ENCODE measurements at places on chromosomes 5 and 9.

- DNase-seq: no peak
Observed at GRCh38 chr9:83655433-83655832, 32.5 kb downstream of the IDNK start.

- peak; percentile 66 for DNase-seq
Observed at GRCh38 chr9:137237759-137238726, 3.0 kb upstream of the TUBB4B start.

GRCh38 chr5:115544043-115544435 is 536 bp downstream of the FEM1C start:
- no peak for DNase-seq

DNA sequence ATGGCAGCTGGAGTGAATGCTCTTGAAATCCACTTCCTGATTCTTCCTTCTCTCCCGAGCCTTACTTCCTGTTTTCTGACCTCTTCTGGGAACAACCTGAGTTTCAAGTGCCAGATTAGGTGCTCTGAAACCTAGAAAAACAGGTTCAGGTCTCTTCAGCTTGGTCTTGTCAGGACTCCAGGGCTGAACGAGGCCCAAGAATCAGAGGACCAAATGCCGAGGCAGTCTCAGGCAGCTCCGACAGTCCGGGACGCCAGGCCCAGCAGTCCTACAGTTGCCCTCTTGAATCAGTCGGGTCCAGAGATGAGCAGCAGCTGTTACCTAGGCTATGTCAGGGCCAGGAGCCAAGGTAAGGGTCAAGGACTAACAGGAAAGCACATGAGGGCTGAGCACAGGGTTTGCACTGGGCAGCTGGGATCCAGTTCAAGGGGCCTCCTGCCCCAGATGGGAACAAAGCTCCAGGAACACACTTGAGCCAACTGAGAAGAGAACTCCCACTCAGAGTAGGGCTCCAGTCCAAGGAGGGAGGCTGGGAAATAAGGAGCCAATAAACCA is 38.3 kb upstream of the ADRA1B start:
- DNase-seq: peak; percentile 10

DNA sequence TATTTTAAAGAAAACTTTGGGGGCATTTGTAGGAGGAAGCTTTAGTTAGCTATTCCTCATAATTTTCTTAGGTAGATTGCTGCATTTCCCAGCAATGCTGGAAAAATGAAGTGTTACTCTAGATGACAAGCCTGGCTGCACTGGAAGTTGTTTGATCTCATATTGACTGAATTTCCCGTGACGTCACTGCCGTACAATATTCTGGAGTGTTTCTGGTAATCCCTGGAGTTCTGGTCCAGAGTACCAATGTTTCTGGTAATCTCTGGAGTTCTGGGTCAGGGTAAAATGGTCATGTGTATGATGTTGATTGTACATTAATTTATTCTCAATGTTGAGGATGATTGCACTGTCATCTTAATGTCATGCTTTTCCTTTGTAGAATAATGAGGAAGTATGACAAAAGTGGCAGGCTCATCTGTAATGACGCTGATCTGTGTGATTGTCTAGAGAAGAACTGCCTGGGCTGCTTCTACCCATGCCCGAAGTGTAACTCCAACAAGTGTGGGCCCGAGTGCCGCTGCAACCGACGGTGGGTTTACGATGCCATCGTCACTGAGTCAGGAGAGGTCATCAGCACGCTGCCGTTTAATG is 26.2 kb downstream of the ARL14EPL start:
- DNase-seq: no peak

- peak; percentile 17 for DNase-seq
Observed at GRCh38 chr9:110579034-110579861, at the start of gene SVEP1. Gene SVEP1 (minus strand): TSS chr9:110579741. CDS start chr9:110579543, 198 bp downstream.

DNA sequence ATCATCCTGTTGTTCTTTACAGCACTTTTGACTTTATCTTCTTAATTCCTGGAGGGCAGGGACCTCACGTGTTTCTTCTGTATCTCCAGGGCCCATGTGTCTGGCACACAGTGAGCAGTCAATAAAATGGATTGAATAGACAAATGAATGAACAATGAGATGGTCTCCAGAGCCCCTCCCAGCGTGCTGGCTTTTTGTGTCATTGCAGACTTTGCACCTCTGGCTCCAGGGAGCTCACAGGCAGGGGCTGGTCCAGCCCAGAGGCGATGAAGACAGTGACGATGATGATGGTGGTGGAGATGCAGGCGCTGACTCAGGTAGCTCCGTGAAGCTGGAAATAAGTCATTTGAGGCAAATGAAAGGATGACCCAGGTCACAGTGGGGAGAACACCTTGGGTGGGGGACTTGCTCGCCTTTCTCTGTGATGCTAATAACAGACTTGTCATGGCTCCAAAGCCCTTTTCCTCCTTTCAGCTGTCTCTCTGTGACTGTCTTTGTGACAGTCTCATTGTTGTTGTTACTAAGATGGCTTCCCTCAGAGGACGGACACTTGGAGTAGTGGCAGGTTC is 30.4 kb upstream of the FABP6 start:
- no peak for DNase-seq

GRCh38 chr5:132445930-132446329 is 44.6 kb downstream of the IRF1 start:
- no peak for DNase-seq

- DNase-seq: peak; percentile 59
Observed at GRCh38 chr5:151134228-151134627, 23.4 kb downstream of the ANXA6 start.

DNA sequence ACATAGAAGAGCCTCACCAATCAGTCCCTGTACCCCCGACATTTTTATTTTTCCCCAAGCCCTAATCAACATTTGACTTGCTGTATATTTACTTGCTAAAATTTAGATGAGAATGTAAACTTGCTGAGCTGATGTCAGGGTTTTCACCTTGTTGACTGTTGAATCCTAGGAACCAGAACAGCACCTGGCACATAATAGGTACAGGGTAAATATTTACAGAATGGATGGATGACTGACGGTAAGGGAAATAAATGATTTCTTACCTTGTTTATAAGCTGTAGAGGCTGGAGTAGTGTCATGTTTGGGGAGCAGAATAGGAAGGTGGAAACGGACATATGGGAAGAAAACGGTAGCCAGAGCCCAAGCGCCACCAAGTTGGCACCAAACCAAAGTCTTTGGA is 107.0 kb upstream of the NUDT12 start:
- DNase-seq: peak; percentile 8

- DNase-seq: no peak
Observed at GRCh38 chr9:136880651-136881050, 5.7 kb upstream of the TRAF2 start.

- no peak for DNase-seq
Observed at GRCh38 chr9:69188975-69189374, 14.9 kb downstream of the TJP2 start.

- DNase-seq: no peak
Observed at GRCh38 chr5:82295144-82295543, 17.0 kb upstream of the RPS23 start.

DNA sequence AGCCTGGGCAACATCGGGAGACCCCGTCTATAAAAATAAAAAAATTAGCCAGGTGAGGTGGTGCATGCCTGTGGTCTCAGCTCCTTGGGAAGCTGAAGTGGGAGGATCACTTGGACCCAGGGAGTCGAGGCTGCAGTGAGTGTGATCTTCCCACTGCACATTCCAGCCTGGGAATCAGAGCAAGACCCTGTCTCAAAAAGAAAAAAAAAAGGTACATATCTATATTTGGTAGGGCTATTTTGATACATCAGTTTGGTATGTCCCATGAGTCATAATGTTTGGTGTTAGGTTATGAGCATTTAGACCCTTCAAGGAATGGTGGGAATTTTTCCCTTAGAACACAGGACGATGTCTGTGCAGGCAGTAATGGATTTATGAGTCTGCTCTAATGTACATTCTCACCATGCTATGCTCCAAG is 55.3 kb upstream of the POU4F3 start:
- no peak for DNase-seq

DNA sequence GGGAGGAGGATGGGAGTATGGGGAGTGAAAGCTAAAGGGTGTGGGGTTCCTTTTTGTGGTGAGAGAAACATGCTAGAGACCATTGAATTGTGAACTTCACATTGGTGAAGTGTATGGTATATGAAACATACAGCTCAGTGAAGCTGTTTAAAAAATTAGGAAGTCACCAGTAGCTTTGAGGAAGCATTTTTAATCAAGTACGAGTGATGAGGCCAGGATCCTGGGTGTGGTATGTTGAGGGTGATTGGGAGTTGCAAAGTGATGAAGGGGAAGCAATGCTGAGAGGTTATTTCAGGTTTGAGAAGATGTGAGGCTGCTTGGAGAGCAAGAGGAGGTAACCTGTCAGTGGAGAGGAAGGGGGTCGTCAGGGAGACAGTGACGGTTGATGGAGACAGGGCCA is 22.7 kb upstream of the CLK4 start:
- DNase-seq: no peak

GRCh38 chr9:77020413-77021290 is 1.2 kb downstream of the FOXB2 start:
- no peak for DNase-seq

DNA sequence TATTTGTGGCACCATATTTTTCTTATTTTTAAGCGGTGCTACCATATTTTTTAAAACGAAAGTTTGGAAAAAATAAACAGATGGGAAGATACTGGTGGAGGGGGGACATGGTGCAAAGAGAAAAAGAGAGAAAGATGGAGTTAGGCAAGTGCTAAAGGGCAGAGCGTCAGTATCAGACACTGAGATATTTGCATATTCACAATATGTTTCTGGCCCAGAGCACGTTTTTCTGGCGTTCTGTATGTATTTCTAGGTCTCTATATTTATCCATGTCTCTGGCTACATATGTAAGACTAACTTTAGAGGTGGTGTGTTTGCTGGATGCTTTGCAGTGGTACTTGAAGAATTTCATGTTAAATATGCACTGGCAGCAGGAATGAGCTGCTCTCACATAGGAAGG is 414.0 kb downstream of the TLE4 start:
- no peak for DNase-seq

DNA sequence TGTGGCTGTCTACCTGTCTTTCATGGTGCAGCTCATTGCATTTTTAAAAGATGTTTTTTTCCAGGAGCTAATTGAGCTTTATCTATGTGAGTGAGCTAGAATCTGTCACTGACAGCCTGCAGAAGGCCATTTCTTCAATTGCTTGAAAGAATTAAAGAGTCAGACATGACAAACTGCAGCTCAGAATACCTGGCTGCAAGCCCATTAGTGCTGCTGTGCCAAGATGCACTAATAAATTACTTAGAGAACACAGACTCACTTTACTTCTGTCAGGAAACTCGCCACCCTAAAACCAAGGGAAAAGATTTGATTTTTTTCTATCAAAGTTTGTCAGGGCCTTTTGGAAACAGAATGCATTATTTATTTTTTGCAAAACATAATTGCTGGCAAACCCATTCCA is 368.3 kb downstream of the CAAP1 start:
- peak; percentile 25 for DNase-seq

- no peak for DNase-seq
Observed at GRCh38 chr5:140548791-140549190, 1.3 kb downstream of the EIF4EBP3 start.
